Esophagus mucosa (tissue), 1 donor: ENCODE measurements at places on chromosomes 7 and 10. TPM values are rescaled to one million over a fixed set of nuclear protein-coding genes. Genes with fewer than 3 reads are reported as not detected.

Gene CCT6A
- total RNA-seq: 81.3 TPM

Gene LRRC61
- total RNA-seq: 9.6 TPM

Gene SDHAF3
- 18.5 TPM for total RNA-seq

Gene CABCOCO1
- not detected for total RNA-seq

Gene PODXL
- 8.3 TPM for total RNA-seq

Gene REEP3
- 24.5 TPM for total RNA-seq

Gene ADARB2
- total RNA-seq: 0.20 TPM

Gene SEC31B
- 3.2 TPM for total RNA-seq

Gene GPNMB
- total RNA-seq: 125 TPM

Gene ASB10
- total RNA-seq: not detected

Gene ZNF107
- 2.3 TPM for total RNA-seq

Gene ECD
- 20.0 TPM for total RNA-seq

Gene ZNF775
- total RNA-seq: 1.3 TPM

Gene SPDYE6
- total RNA-seq: not detected

Gene CHN2
- total RNA-seq: 1.6 TPM

Gene RPEL1
- total RNA-seq: not detected

Gene ATP6V0A4
- 1.6 TPM for total RNA-seq

Gene GJD4
- not detected for total RNA-seq

Gene GDF2
- total RNA-seq: not detected

Gene MYL10
- total RNA-seq: not detected

Gene LRRC17
- 0.32 TPM for total RNA-seq

Gene ANTXRL
- total RNA-seq: not detected

Gene EXOC6
- 3.1 TPM for total RNA-seq

Gene CPSF4
- total RNA-seq: 23.8 TPM

Gene VIPR2
- 0.04 TPM for total RNA-seq

Gene SHTN1
- 23.9 TPM for total RNA-seq

Gene EGFR
- 101 TPM for total RNA-seq

Gene HMX3
- not detected for total RNA-seq

Gene RRP12
- total RNA-seq: 25.8 TPM

Gene CLRN3
- total RNA-seq: not detected

Gene MRLN
- not detected for total RNA-seq

Gene CFAP46
- total RNA-seq: 0.64 TPM

Gene PSD
- total RNA-seq: 2.0 TPM
